ENCODE measurements at places on chromosomes 1 and 21.

DNA sequence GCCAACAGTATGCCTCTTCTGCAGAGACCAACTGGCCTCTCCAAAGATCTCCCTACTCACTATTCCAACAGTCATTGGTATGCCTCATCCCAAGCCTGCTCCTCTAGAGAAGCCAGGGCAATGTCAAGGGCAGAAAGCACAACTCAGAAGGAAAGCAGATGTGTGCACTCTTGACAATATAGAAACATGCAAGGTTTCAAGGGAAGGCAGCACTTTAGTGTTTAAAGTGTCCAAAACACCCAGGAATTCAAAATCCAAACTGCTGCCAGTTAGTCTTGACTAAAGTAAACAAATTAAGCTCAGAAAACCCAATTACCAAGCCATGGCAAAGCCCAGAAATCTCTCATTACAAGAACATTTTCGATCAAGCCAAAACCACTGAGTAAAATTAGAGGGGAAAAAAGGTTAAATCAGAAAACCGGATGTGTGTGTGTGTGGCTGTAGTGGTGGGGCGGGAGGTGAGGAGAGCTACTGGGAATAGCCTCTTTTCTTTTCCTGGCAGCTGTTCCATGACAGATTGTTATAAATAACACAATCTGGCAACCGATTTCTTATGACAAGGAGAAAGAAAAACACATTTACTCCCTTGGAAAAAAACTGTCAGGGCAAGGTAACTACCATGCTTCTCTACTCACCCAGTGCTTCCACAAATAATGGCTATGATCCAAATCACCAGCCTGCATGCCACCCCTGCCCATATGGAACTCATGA, 39.2 kb downstream of the EIF2B3 start:
- DNase-seq = peak; percentile 98

DNA sequence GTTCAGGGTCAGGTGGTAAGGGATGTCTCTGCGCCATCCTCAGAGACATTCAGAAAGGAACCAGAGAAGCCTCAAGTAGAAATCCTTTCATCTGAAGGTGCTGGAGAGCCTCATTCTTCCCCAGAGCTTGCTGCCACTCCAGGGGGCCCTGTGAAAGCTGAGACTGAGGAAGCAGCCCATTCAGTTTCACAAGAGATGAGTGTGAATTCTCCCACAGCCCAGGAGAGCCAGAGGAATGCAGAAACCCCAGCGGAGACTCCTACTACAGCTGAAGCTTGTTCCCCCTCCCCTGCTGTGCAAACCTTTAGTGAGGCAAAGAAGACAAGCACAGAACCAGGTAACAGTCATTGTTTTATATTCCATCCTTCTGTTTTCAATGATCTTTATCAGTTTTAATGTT, 38.7 kb downstream of the ZBTB40 start:
- DNase-seq = no peak

DNA sequence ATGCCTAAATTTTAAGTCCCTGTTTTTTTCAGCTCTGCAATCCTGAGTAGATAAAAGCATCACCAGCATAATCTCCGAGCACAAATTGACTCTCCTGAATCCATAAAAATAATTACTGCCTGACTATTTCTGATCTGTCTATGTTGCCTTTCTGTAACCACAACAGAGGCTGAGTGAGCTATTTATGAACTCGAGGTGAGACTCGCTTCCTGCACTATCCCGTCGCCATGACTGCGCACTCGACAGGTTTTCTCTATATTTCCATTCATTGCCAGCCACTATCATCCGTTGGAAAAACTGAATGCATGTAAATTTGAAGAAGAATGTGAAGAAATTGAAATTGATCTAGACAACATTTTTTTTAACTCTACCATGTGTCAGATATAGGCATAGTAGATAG, 897.2 kb downstream of the ADGRL2 start:
- no peak for DNase-seq

DNA sequence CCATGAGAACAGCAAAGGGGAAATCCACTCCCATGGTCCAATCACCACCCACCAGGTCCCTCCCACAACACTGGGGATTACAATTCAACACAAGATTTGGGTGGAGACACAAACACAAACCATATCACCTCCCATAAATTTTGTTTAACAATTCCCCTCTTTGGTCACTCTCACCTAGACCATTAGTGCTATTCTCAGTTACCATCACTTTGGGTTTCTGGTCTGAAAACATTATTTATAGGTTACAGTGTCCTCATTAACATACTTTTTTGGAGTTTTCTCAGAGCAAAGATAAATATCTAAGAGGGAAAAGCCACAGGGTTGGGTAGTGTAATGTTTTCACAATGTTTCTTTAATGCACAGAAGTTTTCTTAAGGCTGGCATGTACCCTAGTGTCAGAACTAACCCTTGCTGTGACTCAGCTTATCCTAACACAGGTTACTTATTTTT, 47.7 kb upstream of the DNAH14 start:
- DNase-seq = no peak

GRCh38 chr1:173009597-173009996, 41.1 kb downstream of the TNFSF18 start:
- no peak for DNase-seq

DNA sequence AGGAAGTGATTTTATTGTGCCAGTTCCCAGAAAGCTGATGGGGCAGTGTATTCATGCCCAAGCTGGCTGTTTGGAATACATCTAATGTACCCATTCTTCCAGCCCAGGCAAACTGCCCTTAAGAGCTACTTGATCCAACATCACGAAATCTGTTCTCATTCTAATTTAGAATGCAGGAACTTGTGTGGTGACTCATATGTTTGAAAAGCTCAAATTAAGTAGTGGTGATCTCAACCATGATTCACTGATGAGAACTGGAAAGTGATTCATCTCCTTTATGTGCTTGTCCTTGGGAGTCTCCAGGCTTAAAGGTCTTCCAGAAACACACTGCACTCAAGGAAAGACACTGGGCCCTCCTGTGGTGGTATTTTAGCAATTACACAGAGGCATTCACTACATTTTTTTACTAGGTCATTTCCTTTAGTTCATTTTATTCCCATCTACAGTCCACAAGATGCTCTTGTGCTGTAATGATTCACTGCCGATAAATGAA, 65.4 kb downstream of the RPE65 start:
- peak; percentile 83 for DNase-seq

DNA sequence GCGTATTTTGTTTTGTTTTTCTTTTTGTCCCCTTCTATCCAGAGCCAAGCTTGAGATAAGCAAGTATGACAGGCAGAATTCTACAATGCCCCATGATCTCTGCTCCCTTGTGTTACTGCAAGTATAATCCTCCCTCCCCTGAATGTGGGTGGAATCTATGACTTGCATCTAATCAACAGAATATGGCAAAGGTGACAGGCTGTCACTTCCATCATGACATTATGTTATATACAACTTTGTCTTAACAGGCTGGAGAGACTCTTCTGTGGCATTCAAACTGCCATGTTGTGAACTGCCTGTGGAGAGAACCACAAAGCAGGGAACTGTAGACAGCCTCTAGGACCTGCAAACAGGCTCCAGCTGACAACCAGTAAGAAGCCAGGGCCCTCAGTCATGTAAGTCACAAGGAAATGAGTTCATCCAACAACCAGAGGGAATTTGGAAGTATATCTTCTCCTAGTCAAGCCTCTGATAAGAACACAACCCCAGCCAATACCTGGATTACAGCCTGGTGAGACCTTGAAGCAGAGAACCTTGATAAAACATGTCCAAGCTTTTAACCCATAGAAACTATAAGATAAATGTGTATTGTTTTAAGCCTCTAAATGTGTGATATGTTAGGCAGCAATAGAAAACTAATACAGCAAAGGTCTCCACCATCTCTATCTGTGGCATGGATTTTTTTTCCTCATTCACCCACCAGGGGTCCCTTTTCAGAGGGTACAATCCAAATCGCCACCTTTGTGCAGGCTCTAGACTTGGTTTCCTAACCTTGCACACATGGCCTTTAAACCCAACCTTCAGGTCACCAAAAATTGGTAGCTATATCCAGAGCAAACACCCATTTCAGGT, 5.7 kb upstream of the C1orf162 start:
- no peak for DNase-seq

GRCh38 chr1:13699936-13700520, at the start of gene PRDM2:
TSS of gene PRDM2 (plus strand) at chr1:13700188. CDS start at chr1:13715606, 15,418 bp downstream.
- peak; percentile 13 for DNase-seq

GRCh38 chr1:167476061-167476460, 42.3 kb downstream of the CD247 start:
- DNase-seq = no peak

DNA sequence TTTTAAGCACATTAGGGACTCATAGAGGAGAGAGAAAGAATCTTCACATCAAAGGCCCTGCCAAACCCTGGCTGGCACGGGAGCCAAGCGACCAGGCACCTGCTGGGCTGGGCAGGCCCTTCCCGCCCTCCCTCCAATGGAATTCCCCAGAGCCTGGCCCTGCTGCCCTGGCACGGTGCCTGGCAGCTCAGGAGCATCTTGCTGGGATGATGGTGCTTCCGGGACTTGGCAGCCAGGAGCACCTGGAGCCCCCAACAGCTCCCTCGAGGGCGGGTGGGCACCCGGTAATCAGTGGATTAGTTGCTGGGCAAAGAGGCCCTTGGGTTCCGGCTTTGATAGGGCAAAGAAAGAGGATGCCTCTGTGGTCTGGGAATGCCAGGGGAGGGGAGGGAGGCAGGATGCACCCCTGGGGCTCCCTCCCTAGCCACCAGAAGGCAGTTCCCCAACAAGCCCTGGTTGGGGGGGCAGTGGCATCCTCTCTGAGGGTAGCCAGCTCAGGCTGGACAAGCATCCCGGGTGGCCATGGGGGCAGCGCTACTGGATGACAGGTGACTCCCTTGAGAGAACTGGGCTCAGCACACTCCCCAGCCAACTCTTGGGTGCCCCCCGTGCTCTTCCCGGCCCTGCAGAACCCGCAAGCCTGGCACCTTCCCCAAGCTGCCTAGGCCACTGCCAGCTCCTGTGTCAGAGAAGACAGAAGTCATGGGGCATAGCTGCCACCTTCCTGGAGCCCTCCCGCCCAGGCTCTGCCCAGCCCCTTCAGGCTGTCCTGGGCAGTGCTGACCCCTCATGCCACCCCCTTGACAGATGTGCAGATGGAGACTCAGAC, 26.4 kb downstream of the KRTAP10-1 start:
- DNase-seq = no peak

GRCh38 chr1:164658864-164659263, 99.9 kb downstream of the PBX1 start:
- no peak for DNase-seq

GRCh38 chr1:53080769-53081168, 18.8 kb downstream of the PODN start:
- DNase-seq = no peak

- peak; percentile 87 for DNase-seq
Observed at GRCh38 chr1:27981145-27981544, 21.4 kb downstream of the XKR8 start.

DNA sequence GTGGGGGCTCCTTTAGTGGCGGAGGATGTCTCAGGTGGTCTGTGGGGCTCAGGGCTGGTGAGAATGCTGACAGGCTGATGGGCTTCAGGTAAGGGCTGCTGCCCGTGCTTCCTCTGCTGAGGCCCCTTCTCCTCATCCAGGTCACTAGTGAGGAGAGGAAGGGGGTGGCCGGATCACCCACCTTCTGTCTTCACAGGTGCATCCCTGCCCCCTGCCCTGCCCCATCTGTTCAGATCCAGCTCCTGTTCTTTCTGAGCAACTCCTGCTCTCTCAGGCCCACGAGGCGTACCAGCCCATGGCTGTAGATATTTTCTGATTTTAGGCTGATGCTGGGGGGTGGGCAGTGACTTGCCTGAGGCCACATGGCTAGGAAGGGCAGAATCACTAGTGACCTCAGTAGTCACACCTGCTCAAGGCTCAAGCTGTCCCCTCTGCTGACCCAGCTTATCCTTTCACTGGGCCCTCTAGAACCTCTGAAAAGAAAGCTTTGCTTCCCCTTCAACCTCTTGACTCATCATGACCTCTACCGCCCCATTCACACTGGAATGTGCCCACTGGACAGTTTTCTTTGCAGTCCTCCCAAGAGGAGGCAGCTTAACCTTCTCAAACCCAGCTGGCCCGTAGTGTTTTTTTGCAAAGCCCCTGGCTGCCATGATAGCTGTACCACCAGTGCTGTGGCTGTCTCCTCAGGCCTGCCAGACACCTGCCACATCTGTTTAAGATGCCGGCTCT, 14.8 kb downstream of the DCST2 start:
- no peak for DNase-seq

DNA sequence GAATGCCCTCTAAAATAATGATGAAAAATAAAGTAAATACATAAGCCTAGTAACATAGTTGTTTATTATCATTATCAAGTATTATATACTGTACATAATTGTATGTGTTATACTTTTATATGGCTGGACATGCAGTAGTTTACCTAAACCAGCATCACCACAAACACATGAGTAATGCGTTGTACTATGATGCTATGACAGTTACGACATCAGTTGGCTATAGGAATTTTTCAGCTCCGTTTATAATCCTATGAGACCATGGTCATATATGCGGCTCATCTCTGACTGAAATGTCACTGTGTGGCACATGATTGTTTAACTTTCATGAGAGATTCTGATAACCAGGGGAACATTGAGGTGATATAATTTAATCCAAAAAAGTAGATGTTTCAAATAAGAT, 352.1 kb downstream of the ST6GALNAC3 start:
- DNase-seq = no peak

GRCh38 chr1:2393471-2393877, 1.8 kb downstream of the RER1 start:
- no peak for DNase-seq

GRCh38 chr1:64659478-64660138, 85.3 kb upstream of the RAVER2 start:
- DNase-seq = no peak

- no peak for DNase-seq
Observed at GRCh38 chr1:21290546-21290944, 282 bp upstream of the ECE1 start.

GRCh38 chr1:27418326-27419185, 26.1 kb downstream of the GPR3 start:
- DNase-seq = peak; percentile 33

DNA sequence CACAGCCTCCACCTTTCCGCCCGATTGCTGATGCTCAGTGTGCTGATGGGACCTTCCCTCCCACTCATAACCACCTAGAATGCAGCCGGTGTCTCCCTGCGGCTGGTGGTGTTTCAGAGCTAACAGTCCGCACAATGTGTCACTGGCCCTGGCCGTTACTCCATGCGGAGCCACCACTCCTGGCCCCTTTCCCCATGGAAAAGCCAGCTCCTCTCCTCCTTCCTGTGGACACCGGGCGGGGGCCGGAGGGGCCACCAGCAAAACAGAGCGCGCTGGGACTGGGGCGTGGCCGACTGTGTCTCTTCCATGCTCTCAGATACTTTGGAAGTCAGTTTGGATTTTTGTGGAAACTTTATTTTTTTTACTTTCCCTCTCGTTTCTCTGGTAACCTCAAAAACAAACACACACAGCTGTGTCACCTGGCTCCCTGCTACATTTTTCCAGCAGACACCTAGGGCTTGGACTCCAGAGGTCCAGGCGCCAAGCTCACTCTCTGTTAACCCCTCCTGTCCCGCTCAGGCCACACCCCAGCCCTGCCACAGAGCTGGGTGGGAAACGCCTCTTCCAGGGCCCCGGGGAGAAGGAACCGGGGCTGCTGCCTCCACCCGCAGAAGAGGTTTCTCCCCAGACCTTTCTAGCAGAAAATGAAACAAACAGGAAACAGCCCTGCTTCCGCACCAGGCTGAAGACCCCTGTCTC, 32.5 kb upstream of the COL6A2 start:
- no peak for DNase-seq

GRCh38 chr1:35247256-35247655, 21.3 kb upstream of the ZMYM4 start:
- DNase-seq = no peak

Measured in NCI-H446 treated with DMSO at 0.1 percent for 48 hours (cell line).